ENCODE measurements at places on chromosomes 7 and 10.

GRCh38 chr7:87850836-87851593 lies 25.1 kb downstream of the SLC25A40 start:
- no peak for DNase-seq

GRCh38 chr7:47357863-47358262 lies 224.0 kb downstream of the TNS3 start:
- no peak for DNase-seq

GRCh38 chr7:23106057-23106822 lies 655 bp downstream of the KLHL7 start:
- peak; percentile 43 for DNase-seq

- DNase-seq: no peak
These were observed 14.5 kb downstream of the CFAP46 start for GRCh38 chr10:132927824-132928223.

DNA sequence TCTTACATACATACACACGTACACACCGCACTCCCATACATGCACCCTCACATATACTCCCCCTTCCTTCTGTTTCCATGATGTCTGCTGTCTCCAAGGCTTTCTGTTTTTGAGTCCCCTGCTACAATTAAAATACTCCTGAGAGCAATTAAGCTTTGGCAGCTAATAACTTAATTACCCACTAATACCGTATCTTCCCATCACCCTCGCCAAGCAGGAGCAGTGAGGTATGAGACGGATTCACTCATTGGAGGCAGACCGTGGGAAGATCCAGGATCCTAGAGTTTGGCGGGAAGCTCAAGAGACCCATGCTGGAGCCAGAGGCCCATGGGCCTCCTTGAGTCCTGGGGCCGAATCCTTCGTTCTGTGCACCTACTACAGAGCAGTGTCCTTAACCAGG lies 1.7 kb upstream of the CALN1 start:
- DNase-seq: no peak

- DNase-seq: no peak
These were observed 83.1 kb downstream of the CHN2 start for GRCh38 chr7:29277436-29278215.

GRCh38 chr10:88254091-88254490 lies 329.0 kb downstream of the RNLS start:
- DNase-seq: no peak

GRCh38 chr7:151057506-151057988 lies at the start of gene CDK5:
CDK5 (minus strand) TSS chr7:151057897; CDS start chr7:151057848, 49 bp downstream.
- no peak for DNase-seq

GRCh38 chr7:46143949-46144917 lies 223.2 kb upstream of the IGFBP3 start:
- DNase-seq: no peak

- DNase-seq: no peak
These were observed 59.5 kb upstream of the PRKG1 start for GRCh38 chr10:51014680-51015389.

DNA sequence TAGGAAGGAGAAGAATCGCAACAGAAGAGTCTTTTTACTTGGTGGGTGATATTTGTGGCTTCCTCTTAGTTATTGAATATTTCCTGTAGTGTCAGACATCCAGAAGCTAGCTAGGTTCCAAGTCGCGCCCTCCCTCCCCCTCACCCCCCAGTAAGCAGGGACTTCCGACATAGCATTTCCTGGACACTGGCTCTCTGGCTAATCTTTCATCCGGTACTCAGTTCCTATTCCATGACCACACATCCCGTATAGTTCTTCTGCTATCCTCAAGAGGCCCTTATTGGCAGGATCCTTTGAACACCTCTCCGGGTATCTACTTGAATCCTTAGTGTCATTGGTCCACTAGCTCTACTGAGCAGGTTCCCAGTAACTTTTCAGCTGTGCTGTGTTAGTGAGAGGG lies 167.8 kb downstream of the HDAC9 start:
- DNase-seq: no peak

- DNase-seq: no peak
These were observed 559.9 kb downstream of the INHBA start for GRCh38 chr7:41142904-41143473.

DNA sequence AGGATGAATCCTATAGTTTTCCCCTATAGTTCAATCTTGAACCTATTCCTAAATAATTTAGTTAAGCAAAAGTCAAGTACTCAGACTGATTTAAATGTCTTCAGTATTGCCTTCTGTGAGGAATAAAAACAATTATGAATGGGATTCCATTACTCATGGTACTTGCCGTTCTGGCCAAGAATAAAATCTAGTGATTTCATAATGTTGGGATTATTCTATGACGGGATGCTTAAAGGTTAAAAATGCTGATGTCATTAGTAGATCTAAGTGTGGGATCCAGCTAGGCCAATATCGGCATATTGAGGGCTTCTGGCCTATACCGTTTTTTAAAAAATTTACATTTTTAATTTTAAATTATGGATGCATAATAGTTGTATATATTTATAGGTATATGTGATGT lies 5.3 kb downstream of the BPGM start:
- DNase-seq: no peak

GRCh38 chr7:102097601-102098161 lies 189.0 kb upstream of the SH2B2 start:
- DNase-seq: no peak

DNA sequence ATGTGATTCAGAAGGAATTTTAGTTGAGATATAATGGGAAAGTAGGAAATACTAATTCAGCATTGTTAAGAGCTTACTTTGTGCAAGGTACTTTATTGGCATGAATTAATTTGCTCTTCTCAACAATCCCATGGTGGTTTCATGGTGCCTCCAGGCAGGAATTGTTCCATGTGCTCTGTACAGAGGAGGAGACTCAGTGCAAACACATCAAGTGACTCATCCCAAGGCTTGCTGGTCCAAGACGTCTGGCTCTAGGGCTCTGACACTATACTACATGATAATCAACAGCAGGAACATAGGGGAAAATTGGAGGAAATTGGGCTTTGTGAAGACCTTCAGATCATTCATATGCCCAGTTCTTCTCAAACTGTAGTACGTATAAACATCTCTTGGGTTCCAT lies 66.5 kb upstream of the PRKG1 start:
- no peak for DNase-seq

GRCh38 chr10:110203500-110204455 lies 3.6 kb upstream of the MXI1 start:
- no peak for DNase-seq

- DNase-seq: no peak
These were observed 239.1 kb downstream of the PHF14 start for GRCh38 chr7:11212816-11213215.

- no peak for DNase-seq
These were observed 244.2 kb downstream of the CCDC3 start for GRCh38 chr10:12757351-12757750.

GRCh38 chr7:85474234-85474633 lies 287.4 kb upstream of the SEMA3D start:
- DNase-seq: no peak

GRCh38 chr10:44435196-44435595 lies 50.3 kb upstream of the CXCL12 start:
- no peak for DNase-seq

GRCh38 chr10:129096065-129096984 lies 370.7 kb upstream of the MGMT start:
- no peak for DNase-seq

DNA sequence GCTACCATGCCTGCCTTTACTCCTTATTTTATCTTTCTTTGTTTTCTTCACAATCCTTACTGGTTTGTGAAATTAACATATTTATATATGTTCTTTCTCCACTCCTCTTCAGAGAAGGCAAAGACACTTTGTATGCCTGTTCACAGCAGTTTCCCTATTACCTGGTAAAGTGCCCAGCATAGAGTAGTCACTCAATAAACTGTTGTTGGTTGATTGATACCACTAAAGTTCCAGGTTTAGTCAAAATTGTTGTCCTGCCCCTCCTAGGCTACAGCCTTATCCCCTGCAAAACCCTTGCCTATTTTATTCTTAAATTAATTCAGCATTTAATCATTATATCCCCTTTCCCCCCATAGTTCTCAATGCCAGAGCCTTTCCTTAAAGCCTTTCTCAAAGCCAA lies 76.1 kb downstream of the POLL start:
- DNase-seq: no peak

DNA sequence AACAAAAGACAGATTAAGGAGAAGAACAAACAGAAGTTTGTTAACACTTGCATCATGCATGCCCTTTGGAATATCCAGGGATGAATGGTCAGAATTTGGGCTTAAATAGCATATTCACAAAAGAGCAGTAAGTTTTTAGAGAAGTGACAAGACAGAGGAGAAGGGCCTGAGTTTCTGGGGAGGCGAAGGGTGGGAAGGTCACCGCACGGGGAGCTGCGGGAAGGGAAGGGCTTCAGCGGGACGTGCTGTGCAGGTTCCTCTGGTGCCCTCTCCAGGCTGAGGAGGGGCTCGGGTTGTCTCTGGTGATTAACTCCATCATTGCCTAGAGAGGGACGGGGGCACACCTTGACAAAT lies 10.4 kb upstream of the ZNF22 start:
- DNase-seq: no peak

DNA sequence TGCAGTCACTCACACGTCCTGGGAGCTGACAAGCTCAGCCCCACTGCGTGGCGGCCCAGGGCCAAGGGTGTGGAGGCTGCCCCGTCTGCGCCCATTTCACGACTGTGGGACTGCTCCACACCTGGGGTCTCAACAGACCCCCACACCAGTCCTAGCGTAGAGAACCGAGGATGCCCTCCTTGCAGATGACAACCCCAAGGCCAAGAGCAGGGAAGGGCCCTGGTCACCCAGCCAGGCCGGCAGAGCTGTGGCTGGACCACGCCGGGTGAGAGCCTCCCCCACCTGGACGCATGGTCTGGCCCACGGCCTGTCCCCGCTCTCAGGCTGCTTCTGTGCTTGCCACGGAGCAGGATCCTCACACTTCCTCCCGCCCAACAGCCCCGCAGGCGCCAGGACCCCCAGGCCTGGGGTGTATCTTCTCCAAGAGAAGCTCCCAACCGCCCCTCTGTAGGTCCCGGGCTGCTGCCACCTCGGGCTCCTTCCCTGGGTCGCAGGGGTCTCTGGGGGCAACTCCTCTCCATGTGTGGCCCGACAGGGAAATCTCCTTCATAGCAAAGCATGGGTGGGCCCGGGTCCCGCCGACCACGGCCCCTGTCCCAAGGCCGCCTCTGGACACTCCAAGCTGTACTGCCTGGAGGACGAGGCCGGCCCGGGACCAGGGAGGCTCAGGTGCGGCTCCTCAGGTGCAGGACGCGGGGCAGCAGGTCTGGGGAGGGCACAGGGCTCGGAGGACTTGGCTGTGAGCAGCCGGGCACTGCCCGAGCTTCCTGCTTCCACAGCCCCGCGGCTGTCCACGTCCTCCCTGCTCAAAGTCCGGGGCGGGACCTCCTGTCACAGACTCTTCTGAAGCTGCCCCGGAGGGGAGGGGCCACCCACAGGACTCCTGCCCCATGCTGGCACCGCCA lies 88.8 kb downstream of the FOXL3 start:
- no peak for DNase-seq

DNA sequence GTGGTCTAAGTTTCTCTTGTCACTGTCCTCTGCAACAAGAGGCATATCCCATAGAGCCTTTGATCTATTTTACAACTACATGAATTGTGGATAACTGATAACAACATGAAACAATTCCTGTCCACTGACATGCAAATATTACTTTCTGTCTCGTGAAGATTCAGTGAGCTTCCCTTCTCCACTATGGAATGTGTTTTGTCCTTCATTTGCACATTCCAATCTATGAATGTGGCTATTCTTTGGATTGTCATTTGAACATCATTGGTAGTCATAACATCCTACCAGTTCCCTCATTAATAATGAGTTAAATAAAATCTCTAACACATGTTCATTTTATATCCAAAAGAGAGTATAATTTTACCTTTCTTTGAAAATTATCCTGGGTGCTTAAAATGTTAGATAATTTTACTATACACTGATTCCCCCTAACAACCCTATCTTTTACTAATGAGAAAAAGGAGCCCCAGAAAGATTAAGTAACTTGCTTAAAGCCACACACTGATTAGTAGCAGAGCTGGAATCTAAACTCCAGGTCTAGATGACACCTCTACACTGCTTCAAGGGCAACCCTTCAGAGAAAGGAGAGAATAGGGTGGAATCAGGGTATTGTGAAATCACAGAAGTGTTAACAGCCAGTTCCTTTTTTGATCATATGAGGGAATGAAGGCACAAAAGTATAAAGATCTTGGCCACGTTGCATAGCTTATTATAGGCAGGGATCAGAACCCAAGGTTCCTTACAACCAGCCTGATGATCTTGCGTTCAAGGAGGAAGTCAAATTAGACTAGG lies 39.1 kb downstream of the PDE1C start:
- no peak for DNase-seq
